ENCODE measurements at places on chromosomes 3 and 15.

- DNase-seq = no peak
Observed at GRCh38 chr3:14019459-14019858, 105.2 kb downstream of the CHCHD4 start.

GRCh38 chr15:95558131-95558530 lies 772.4 kb upstream of the NR2F2 start:
- no peak for DNase-seq

DNA sequence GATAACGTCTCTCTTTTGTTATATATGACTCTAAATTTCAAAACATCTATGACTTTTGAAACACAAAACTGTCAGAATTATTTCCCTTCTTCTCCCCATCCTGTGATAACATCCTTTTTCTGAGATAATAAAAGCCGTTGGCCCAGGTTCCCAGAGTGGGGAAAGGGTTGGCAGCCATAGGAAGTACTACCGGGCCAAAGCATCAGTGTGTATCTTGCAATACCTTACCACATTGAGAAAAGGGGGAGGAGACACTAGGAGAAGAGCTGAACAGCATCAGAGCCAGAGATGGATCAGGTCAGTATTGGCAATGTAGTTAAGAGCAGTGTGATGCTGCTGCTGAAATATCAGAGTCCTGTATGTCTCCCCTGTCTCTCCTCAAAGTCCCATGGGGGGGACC lies 210.0 kb upstream of the PROK2 start:
- no peak for DNase-seq

- no peak for DNase-seq
Observed at GRCh38 chr3:182948305-182948704, 32.0 kb downstream of the DCUN1D1 start.

Data from GM12864 (cell line).